ENCODE measurements at places on chromosomes 6 and 20.

- peak; percentile 56 for DNase-seq
Observed at GRCh38 chr6:3377536-3378397, 79.1 kb downstream of the SLC22A23 start.

- peak; percentile 54 for DNase-seq
Observed at GRCh38 chr20:45611054-45611453, 18.5 kb upstream of the WFDC10A start.

DNA sequence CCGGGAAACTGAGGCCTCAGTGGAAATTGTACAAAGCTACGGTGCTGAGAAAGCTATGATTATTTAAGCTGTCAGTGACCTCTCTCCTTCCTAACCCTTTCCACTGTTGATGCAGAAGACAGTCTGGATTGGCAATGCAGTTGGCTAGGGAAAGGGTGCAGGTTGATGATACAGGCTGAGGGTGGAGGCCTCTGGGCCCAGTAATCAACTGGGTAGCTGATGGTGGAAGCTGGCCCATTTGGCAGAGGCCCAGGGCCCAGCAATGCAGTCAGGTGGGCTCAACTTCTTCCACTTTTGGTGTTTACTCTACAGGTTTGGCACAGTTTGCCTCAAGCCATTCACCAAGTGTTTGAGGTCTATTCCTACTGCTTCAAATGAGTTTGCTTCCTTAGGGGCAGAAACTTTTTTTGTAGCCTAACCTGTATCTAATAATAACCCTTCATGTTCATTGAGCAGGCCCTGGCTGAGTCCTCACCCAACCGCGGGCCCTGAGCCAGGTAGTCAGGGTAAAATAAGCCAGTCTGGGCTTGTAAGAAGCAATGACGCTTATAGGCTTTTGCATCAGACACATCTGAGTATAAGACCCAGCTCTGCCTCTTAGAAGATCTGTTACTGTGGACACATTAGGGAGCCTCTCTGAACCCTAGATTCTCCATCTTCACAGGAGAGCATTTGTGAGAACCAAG is 12.1 kb downstream of the BCL2L1 start:
- DNase-seq: no peak

DNA sequence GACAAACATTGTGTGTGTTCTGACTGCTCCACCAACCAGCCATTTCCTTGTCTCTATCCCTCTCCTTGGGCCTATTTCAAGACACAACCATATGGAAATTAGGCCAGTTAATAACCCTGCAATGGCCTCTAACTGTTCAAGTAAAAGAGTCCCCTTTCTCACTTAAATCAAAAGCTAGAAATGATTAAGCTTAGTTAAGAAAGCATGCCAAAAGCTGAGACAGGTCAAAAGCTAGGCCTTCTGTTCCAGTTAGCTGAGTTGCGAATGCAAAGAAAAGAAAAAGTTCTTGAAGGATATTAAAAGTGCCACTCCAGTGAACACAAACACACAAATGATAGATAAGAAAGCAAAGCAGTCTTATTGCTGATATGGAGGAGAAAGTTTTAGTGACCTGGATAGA is 22.5 kb downstream of the SERINC1 start:
- DNase-seq: no peak

- DNase-seq: no peak
Observed at GRCh38 chr20:51810155-51811041, 8.1 kb upstream of the SALL4 start.

DNA sequence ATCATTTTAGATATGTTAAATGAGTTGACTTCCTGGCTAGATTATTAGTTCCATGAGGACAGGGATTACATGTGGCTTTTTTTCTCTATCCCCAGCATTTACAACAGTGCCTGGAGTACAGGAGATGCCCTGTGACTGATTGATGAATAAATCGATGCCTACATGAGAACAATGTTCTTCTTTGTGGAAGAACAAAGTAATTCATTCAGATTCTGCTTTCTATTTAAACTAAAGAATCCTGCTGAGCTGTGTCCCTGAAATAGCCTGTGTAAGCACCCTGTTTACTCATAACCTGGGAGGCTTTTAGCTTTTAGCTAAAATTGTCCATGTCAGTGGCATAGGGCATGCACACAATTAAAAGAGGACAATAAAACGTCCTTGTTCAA is 125.1 kb upstream of the BTBD3 start:
- no peak for DNase-seq

DNA sequence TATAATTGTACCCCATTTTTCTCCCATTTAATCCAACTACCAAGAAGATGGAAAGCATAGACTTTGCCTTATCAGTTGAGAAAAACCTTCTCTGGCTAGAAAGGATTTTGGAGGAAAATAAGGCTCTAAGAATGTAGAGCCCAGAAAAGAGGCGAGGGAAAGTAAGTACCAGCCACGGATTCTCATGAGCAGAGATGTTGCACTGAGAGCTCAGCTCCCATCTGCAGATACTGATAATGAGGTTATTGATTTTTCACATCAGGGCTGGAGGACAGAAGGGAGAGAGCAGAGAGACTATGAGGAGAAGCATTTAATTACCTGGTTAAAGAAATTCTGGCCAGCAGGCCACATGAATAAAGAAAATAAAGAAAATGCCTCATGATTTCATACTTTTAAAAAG is 104.4 kb upstream of the FAM184A start:
- no peak for DNase-seq

- no peak for DNase-seq
Observed at GRCh38 chr20:17708675-17709360, 9.1 kb downstream of the BANF2 start.

DNA sequence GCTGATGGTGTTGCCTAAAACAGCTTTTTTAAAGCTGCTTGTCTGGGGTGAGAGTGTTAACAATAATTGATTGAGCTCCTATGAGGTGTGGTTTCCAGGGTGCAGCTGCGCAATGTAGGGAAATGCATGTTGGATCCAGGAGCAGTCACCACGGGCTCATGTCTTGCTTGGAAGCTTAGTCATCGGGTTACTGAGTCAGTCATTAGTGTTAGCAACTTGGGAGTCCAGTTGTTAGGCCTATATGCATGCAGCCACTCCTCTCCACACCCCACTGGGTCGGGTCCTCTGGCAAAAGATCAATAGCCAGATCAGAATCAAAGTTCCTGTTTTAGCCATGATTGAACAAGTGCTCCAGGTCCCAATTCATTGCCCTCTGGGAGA is 271.7 kb upstream of the CHD6 start:
- DNase-seq: peak; percentile 19

DNA sequence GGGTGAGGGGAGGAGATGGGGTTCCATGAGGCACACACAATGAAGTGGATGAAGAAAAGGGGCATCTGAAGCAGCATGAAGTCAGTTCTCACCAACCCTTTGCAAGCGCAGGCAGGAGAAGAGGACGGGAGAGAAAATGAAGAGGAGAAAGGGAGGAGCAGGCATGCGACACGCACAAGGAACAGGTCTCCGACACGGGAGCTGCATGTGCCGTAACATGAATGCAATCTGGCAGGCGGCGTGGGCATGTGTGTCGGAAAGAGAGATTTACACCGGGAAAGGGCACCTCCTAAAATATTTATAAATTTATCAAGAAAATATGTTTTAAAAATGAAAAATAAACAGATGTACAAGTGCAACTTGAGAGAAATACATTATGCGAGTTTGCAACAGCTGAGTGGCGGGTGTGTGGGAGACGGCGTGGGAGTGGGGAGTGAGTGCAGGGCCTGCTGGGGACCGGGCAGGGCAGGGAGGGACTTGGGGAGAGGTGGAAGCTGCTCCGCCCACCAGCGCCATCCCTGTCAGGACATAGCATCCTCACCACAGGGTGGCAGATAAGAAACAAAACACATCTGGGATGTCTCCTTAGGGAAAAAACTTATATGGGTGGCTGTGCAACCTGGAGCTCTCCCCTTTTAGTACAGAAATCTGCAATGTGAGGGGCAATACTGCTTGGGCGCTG is 40.6 kb downstream of the GJA10 start:
- DNase-seq: no peak

DNA sequence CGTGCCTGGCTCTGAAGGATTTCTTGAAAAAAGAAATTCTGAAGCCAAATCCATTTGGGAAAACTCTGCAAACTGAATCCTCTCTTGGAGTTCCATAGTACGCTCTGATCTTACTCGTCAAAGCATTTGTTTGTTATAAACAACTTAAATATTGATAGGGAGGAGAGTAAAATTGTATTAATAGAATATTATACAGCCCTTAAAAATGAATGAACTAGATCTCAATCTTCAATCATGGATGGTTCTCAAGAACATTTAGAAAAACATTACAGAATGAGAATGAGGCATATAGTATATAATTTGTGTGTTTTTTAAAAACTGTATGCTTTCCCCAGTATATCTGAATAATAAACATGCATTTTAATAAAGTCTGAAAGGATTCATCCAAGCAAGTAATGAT is 24.8 kb downstream of the KCTD20 start:
- DNase-seq: no peak

GRCh38 chr6:66655420-66655819 is 948.4 kb upstream of the EYS start:
- DNase-seq: no peak

DNA sequence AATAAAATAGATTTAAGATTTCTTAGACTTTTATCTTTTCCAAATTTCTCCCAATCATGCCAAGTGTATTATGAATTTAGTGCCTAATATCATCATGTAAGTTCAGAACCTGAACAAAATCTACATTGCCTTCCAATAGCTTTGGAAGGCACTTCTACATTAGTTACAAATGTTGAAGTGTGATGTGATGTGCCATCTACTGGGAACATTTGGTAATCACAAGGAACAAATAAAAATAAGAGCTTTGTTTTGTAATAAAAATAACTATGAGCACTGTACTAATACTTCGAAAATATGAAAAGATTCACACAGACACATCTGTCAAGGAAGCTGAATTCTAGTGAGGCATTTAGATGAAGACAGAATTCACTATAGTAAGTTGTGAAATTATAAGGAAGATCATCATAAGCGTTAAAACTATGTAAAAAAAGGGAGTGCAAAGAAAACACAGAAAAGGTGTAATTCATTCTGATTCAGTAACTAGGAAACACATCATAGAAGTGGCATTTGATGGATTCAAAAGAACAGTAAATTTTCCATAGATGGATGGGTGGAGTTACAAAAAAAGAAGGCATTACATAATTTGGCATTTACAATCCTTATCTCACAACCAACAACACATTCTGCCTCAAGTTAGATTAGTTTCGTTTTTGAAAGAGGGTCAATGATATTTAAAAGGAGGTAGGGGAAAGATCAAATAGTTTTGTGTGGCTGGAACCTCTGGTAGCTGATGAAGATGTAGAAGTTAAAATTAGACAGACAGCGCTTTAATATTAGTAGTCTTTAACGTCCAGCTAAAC is 161.0 kb downstream of the ASCC3 start:
- DNase-seq: peak; percentile 38

DNA sequence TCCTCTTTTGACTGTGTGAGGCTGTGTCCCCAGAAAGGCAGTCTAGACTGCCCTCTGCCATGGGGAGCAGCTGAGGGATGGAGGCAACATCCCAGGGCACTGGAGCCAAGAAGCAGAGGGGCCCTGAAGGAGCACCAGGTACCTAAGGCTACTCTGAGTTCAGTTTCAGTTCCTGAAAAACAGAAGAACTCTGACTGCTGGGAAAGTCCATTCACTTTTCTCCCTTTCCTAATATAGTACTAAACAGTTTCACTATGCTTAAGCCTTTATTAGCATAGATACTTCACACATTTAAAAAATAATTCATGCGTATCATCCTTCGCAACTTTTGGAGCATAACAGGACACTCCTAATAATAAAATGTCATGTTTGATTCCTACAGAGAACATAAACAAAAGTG is 130.0 kb downstream of the FOXC1 start:
- no peak for DNase-seq

- DNase-seq: peak; percentile 7
Observed at GRCh38 chr20:45545754-45546453, 1.3 kb downstream of the EPPIN start.

- DNase-seq: no peak
Observed at GRCh38 chr20:50541606-50542041, 31.4 kb downstream of the PTPN1 start.

DNA sequence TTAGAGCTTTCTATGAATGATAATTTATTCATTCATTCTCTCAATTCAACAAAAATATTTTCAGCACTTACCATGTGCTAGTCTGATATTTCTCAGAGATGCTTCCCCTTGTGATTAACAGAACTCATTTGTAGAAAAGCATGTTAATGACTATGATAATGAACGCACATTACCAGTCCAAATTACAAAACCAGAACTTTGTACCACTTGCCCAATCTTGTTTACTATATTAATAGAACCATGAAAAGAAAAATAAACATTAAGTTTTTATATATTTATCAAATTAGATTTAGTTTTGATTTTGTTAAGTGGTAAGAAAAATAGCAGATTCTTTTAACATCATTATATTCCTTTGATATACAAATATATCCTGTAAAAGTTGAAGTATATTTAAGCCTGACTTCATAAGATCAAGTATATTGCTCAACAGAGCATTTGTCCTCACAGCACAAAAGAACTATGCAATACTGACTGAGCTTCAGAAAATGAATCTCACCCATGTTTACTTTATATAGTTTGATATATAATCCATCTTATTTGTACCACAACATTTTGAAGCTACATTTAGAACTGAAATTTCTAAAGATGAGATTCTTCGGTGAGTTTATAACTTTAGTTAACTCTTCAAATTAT is 48.9 kb downstream of the TMEM244 start:
- no peak for DNase-seq

GRCh38 chr20:34978092-34978744 is 22.6 kb downstream of the MYH7B start:
- DNase-seq: no peak

- DNase-seq: no peak
Observed at GRCh38 chr6:158756126-158756525, 63.0 kb downstream of the EZR start.

DNA sequence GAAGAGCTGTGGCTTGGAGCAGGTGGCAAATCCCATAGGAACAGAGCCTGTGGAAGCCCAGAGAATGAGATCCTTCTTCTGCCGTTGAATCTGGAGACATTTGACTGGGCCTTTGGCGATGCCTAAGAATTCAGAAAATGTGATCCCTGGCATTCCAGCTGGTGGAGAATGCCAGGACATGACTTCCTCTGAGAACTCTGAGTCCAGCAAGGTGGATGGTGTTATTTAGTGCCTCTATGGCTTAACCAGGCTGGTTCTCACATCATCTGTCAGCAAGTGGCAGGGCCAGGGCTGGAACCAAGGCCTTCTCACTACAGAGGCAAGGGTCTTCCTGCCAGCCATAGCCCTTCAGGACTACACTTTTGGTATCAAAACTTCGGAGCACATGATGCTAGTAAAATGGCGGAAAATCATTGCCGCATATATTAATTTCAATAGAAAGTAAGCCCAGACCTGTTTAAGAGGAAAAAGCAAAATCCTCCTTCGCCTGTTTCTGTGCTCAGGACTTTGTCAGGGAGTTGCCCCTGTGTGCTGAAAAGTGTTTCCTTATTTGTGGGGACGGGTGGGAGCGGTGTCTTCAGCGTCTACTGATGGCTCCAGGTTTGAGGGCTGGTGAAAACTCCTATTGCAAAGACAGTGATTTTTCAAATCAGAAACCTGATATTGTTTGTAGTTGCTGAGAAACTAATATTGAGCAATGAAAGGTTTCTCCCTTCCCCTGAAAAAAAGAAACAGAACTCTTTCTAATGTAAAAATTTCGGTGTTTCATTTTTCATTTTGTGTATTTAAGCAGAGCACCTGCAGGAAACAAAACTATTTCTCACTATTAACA is 23.9 kb downstream of the DUSP22 start:
- no peak for DNase-seq

GRCh38 chr6:84052883-84053241 is 19.3 kb downstream of the MRAP2 start:
- DNase-seq: no peak

- DNase-seq: peak; percentile 48
Observed at GRCh38 chr20:479487-479886, 17.2 kb upstream of the TBC1D20 start.

- DNase-seq: peak; percentile 80
Observed at GRCh38 chr20:45011108-45011526, 44.8 kb downstream of the STK4 start.

Data from astrocyte of the spinal cord (primary cell).